ENCODE measurements at places on chromosomes 5 and 9. TPM values are rescaled to one million over a fixed set of nuclear protein-coding genes. Genes with fewer than 3 reads are reported as not detected.

Gene NR6A1
- 1.4 TPM for total RNA-seq

Gene DOCK2
- total RNA-seq = 12.5 TPM

DNA sequence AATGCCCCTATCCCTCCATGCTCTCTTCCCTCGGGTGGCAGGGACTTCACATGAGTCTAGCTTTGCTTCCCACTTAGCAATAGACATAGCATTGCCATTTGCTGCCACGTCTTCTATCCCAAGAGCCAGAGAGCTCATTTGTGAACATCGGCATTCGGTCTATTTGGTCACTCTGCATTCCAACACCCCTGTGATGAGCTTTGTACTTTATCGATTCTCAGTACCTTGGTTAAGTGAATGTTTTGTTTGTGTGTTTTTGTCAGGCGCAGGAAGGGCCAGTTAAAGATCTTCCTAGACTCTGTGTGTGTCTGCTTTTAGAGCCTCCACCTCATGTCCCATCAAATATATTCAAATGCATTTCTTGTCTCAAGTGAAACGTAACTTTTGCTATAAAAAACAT lies 141.7 kb downstream of the TARS1 start:
- no peak for DNase-seq

- peak; percentile 65 for DNase-seq
Measured at GRCh38 chr9:16824545-16825330, 45.7 kb downstream of the BNC2 start.

GRCh38 chr5:141100243-141100805 lies at the start of gene PCDHB3:
Gene PCDHB3, plus strand, starts transcription at chr5:141100473. Its CDS starts 177 bp downstream, at chr5:141100650.
- peak; percentile 65 for DNase-seq

GRCh38 chr9:123562844-123563346 lies 206.9 kb downstream of the CRB2 start:
- peak; percentile 87 for DNase-seq

Gene SLC1A1
- total RNA-seq = 6.0 TPM

Gene PKD2L2
- not detected for total RNA-seq

Gene SNCB
- not detected for total RNA-seq

All from RPMI7951 (cell line).